ENCODE measurements at places on chromosomes 12 and 14.

DNA sequence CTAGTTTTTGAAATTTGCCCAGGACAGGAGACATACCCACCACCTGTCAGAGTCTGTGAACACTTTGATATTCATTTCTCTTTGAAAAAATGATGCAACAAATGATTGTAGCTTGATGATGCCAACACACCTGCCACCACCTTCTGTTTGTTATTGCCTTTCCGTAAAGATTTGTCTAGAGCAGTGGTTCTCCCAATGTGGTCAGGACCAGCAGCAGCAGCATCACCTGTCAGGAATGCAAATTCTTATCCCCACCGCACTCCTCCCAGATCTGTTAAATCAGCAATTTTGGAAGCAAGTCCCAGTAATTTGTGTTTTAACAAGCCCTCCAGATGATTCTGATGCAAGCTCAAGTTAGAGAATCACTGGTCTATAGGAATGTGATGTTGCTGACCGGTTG lies 9.9 kb downstream of the CCDC175 start:
- DNase-seq: no peak

DNA sequence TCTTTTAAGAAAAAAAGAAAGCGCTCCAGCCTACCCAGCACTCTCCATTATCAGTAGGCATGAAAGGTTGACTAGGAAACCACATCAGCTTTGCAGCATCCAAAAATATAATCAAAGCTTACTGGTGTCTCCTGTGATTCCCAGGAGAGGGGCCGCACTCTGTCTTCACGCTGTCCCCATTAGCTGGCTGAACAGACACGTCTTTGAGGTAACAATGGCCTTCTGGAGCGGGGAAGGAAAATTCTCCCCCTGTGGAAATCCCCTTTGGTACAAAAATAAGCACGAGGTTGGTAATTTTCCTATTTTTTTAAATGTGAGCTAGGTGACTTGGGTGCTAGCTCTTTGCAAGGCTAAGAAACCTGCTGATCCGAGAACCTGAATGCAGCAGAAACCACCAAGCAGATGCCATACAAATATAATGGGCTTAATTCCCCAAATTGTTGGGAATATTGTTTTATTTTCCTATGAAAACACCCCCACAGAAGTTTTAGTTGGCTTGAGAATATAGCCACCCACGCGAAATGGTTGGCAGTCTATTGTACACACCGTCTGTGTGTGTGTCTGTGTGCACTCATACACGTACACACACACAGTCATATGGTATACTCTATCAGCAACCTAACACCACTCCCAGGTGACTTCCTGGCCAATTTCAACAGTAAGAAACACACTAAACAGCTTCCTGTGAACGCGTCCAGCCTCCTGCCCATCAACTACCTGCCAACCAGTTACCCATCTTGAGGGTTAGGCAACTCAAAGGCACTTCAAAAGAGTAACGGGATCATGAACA lies 71.2 kb downstream of the KSR2 start:
- no peak for DNase-seq

- DNase-seq: peak; percentile 83
Measured at GRCh38 chr12:130818635-130819576, 20.1 kb downstream of the STX2 start.

- no peak for DNase-seq
Measured at GRCh38 chr14:94773655-94774343, 3.9 kb upstream of the GSC start.

- no peak for DNase-seq
Measured at GRCh38 chr14:66273261-66273832, 212.8 kb upstream of the CCDC196 start.

DNA sequence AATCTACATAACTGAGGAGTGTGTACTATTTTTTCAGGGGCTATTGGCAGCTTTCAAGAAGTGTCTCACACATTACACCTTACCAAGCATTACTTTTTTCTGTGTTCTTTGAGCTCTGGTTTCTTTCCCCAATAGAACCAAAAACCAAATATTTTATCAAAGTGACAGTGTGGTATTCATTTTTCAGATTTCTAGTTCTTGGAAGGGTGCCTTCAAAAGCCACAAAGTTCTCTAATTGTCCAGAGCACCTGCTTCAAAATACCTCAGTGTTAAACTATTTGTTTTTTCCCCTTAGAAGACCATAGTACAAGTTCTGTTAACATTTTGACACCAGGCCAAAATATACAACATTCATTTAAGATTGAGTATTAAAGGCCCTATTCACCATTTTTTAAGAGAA lies 515.7 kb downstream of the ETNK1 start:
- DNase-seq: no peak

- DNase-seq: no peak
Measured at GRCh38 chr12:101074940-101075680, 134.9 kb downstream of the SLC5A8 start.

DNA sequence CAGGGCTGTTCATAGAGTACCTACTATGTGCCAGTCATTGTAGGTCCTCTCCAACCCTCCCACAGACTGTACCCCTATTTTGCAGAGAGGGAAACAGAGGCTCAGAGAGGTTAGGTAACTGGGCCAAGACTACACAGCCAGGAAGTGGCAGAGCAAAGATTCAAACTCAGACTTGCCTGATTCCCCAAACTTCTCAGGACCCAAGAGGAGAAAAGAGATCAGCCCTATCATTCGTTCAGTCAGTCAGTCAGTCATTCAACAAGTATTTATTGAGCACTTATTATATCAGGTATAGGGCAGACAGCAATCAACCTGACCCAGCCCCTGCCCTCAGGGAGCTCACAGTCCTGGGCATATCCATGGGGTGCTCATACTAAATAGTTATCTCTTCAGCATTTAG lies 39.6 kb upstream of the CORO1C start:
- no peak for DNase-seq

DNA sequence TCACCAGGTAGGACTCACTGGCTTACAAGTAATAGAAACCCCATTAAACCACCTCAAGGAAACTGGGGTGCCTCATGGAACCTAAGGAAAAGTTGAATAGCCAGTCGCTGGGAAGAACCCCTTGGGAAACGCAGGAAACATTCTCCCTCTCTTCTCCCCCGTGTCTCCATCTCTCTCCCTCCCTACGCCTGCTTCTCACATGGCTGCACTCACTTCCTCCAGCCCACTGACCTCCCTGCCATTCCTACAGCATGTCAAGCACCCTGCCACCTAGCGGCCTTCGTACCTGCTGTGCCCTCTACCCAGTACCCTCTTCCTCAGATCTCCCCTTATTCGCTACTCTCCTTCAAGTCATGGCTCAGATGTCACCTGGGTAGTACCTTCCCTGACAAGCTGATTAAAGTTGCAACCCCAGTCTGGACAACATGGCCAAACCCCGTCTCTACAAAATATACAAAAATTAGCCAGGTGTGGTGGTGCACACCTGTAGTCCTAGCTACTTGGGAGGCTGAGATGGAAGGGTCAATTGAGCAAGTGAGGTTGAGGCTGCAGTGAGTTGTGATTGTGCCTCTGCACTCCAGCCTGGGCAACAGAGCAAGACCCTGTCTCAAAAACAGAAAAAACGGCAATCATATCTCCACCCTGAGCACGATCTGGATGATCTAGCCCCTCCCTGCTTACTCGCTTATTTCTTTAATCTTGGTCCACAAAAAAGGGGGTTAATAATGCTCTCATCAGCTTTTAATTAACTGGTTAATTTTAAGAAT lies 6.4 kb upstream of the DTX1 start:
- no peak for DNase-seq

- DNase-seq: peak; percentile 58
Measured at GRCh38 chr12:52903855-52904508, 894 bp downstream of the KRT8 start.

DNA sequence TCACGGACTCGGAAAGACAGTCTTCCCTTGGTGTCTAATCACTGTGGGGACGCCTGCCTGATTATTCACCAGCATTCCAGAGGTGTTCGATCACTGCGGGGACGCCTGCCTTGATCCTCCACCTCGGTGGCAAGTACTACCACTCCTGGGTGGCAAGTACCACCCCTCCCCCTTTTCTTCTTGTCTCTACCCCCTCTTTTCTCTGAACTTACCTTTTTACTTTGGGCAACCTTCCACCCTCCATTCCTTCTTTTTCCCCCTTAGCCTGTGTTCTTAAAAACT lies 12.0 kb upstream of the LGMN start:
- no peak for DNase-seq

- DNase-seq: no peak
Measured at GRCh38 chr12:123367511-123367910, 2.9 kb upstream of the SBNO1 start.

- DNase-seq: no peak
Measured at GRCh38 chr12:68242777-68243176, 10.6 kb downstream of the IL22 start.

DNA sequence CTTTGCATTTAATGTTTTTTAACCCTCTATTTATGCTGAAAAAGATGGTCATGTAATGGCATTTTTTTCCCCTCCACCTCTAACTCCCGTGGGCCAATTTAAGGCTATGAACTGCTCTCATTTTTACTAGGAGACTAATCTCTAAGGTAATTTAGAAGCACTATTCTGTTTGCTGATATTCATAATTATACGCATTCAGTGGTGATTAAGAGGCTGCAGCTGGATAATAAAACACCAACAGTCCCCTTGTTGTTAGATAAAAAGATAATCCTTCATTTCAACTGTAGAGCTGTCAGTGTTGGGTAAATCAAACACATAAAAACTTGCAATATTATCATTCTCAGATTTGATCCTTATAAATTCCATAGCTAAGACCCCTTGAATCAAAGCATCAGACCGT lies 8.9 kb downstream of the MYO1H start:
- DNase-seq: no peak

GRCh38 chr14:102046337-102047278 lies 40.2 kb downstream of the HSP90AA1 start:
- DNase-seq: peak; percentile 25

GRCh38 chr14:65195042-65195719 lies 92.9 kb upstream of the MAX start:
- no peak for DNase-seq

GRCh38 chr14:57814726-57815125 lies 51.2 kb downstream of the SLC35F4 start:
- DNase-seq: no peak

DNA sequence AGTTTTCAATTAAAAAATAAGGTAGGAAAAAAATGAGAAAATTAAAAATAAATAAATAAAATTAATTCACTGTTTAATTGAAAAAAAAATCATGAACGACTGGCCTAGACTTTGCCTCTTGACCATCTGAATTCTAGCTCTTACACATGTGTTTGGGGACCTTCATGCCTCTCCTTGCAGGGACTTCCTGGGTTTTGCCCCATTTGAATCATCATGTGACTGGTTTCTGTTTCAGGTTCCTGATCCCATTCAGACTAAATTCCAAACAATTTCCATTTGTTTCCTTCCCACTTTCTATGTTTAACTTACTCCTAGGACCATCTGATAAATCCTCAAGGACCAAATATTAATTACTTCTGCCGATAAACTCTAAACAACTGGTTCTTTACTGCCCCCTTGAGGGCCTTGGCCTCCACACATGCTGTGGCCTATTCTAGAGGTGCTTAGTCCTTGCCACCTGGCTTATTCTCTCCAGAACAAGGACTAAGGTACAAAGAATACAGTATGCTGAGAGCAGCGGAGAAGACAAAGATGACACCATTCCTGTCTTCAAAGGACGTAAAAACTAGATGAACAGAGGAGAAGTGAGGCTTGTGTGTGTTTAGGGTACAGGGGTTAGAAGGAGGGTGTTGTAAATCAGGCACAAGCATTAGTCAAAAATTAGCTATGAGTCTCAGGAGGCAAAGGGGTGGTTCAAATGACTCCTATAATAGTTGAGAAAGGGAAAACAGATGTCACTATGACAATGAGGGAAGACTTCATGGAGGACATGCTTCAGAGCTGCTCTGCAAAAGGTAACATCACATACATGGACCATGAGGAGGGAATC lies 125.8 kb upstream of the AVPR1A start:
- peak; percentile 3 for DNase-seq

- no peak for DNase-seq
Measured at GRCh38 chr12:11805680-11806079, 156.2 kb downstream of the ETV6 start.

DNA sequence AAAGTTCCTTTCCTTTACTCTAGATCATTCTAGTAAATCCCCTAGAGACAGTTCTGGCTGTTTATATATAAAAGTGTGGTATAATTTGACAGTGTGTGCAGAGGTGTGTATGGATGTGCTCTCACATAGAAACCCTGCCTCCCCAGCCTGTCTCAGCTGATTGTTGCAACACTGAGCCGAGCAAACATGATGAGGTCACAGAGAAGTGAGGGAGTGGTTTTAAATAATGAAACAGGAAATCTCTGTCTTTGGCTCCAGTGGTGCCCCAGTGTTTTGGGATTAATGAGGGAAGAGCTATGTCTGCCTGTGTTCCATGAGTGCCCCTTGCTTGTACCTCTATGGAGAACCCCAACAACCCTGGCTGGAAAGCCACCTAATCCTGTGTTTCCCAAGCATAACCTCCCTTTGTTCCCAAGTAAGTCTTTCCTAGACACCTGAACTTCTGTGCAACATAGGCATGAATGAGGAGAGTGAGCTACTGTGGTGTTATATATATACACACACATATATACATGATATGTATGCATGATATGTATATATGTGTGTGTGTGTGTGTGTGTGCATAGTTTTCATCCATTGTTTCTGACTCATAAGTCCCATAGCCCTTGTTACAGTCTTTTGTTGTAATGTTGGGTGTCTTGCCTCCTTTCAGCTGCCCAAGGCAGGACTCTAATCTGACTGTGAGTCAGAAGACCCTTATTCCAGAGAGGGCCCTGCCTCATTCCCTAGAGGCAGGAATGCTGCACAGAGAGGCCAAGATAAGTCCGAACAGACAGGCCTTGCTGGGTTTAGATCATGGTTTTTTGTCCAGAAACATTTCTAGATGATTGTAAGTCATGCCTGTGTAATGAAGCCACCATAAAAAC lies 18.0 kb downstream of the TRAF3 start:
- no peak for DNase-seq

- no peak for DNase-seq
Measured at GRCh38 chr12:59164991-59165718, 244.9 kb upstream of the LRIG3 start.

DNA sequence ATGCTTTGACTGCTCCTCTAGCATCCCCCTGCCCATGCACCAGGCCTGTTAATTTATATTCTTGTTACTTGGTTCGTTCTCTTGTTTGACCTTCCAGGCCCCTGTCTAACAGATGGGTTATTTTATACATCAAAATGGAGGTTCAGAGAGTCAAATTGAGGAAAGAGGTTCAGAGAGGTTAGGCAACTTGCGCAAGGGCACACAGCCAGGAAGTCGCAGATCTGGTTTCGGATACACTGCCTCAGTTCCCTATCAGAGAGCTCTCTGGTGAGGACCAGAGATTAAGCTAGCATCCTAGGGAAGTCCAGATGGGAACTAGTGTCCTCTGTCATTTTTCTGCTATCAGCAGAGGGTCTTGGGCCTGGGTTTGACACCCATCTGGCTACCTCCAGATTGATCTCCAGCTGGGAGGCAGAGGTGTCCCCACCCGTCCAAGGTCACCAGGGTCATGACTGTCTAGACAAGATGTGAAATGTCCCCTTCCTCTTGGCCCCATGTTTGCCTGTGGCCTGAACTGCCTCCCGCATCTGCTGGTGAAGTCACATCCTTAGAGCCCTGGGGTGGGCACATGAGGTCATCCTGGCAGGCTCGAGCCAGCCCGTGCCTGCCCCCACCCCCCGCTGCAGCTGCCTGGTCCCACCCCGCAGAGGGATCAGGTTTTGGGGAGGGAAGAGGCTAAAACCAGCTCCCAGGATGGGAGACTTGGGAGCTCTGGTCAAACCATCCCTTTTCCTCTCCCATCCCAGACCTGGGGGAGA lies 84.3 kb upstream of the NCOR2 start:
- DNase-seq: no peak

Measured in activated T-cell treated with anti-CD3 and anti-CD28 coated beads, Interleukin-2, amount 50 U/mL, for 72 hours (primary cell).